ENCODE measurements at places on chromosomes 1 and 21. TPM values are rescaled to one million over a fixed set of nuclear protein-coding genes. Genes with fewer than 3 reads are reported as not detected.

The AMY2A gene
- total RNA-seq: not detected

The DIO1 gene
- not detected for total RNA-seq

GRCh38 chr1:172421974-172422604 is 1.6 kb downstream of the C1orf105 start:
- no peak for DNase-seq
- no peak overlapping the region for H3K27ac ChIP-seq
- H3K4me1 ChIP-seq: peaks cover 11% of the 10 kb centered on the region
- H3K27me3 ChIP-seq: no peaks in the 10 kb centered on the region

DNA sequence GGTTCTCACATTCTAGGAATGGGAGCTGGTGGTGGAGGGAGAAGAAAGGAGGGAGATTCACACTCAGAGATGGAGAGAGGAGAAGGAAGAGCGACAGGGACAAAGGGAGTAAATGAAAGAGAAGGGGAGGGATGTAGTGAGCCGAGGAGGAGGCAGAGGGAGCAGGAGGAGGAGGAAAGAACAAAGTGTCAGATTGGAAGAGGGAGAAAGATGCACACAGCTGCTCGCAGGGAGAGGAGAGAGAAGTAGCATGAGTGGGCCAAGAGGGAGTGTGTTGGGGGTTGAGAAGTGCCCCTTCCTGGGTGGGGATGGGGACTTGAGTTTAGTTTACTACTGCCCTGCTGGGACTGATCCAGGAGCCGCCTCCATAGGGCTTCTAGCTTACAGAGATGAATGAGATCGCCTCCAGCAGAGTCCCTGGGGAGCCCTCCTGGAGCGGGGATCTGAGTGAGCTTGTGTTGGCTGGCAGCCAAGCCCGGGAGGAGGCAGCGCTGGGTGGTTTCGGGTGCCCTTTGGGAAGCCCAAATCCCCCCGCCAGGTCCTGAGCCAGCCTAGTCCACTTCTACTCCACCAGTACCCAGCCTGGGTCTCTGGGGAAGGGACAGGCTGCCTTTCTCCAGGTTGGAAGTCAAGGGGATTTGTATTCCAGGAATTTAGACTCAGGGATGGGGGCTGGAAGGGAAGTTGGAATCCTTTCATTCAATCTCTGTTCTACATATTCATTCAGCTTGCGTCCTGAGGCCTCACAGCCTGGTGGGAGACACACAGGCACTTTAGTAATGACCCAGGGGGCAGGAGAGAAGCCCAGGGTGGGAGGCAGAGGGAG is 20.9 kb downstream of the PTPRU start:
- no peak overlapping the region for H3K27ac ChIP-seq
- H3K4me1 ChIP-seq: peaks cover 7% of the 10 kb centered on the region
- H3K36me3 ChIP-seq: no peaks in the 10 kb centered on the region
- DNase-seq: no peak
- peaks cover 28% of the 10 kb centered on the region for H3K27me3 ChIP-seq

DNA sequence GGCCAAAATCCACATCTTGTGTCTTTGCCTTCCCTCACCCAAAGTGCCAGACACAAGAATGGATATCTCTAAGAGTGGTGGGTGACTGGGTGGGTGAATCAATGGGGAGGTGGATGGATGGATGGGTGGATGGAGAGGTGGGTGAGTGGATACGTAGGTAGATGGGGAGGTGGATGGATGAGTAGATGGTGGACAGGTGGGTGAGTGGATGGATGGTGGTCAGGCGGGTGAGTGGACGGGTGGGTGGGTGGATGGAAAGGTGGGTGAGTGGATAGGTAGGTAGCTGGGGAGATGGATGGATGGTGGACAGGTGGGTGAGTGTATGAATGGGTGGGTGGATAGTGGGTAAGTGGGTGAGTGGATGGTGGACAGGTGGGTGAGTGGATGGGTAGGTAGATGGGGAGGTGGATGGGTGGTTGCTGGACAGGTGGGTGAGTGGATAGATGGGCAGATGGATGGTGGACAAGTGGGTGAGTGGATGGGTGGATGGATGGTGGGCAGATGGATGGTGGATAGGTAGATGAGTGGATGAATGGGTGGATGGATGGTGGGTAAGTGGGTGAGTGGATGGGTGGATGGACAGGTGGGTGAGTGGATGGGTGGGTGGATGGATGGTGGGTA is 34.2 kb downstream of the SLC19A1 start:
- no peak overlapping the region for H3K27ac ChIP-seq
- H3K4me3 ChIP-seq: no peak overlapping the region
- no peak for DNase-seq
- H3K4me1 ChIP-seq: no peaks in the 10 kb centered on the region
- no peaks in the 10 kb centered on the region for H3K36me3 ChIP-seq

DNA sequence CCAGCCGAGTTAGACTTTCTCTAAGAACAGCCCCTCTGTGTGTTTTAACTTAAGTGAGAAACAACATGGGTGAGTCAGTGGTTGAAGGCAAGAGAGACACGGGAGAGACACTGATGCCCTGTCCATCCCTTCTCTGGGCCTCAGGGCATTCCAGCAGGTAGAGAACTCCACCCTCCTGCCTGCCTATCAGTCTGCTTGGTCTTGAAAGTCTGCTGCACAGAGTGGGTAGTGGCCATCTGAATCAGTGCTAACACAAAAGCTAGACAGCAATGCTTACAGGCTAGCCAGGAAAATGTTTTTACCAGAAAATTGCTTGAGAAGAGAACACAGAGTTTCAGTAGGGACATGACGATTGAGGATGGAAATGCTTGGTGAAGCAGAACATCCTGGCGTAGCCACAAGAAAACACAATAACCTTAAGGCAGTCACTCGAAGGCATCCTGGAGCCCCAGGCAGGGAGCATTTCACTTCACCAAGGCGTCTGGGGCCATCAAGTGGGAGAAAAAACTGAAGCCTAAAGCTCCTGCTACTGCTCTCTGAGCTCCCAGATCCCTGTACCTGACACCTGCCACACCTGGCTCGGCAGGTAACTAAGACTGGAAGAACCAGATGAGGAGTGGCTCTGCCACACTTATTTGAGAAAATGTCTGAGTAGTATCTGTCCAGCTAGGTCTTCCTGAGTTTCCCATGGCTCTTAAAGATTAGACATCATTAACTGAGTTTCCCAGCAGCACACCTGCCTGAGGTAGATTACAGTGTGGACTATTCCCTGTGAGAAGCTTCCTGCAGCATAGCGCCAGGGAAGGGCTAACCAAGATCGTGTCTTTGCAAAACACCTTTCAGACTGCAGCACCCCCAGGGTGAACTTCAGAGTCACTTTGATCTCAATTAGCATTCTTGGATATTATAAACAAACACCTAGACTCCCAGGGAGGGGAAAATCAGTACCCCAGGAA is 18.1 kb upstream of the LBR start:
- DNase-seq: peak; percentile 27
- H3K27ac ChIP-seq: peak overlapping the region; percentile 96
- H3K4me1 ChIP-seq: peaks cover 65% of the 10 kb centered on the region
- no peaks in the 10 kb centered on the region for H3K27me3 ChIP-seq

DNA sequence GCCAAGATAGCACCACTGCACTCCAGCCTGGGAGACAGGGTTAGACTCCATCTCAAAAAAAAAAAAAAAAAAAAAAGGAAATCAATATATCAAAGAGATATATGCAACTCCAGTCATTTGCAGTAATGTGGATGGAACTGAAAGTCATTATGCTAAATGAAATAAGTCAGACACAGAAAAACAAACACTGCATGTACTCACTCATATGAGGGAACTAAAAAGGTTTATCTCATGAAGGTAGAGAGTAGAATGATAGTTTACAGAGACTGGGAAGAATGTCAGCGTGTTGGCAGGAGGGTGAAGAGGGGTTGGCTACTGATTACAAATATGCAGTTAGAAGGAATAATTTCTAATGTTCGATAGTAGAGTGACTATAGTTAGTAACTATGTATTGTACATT is 13.2 kb downstream of the HSD11B1 start:
- peak overlapping the region; percentile 55 for H3K27ac ChIP-seq

- H3K4me1 ChIP-seq: peaks cover 12% of the 10 kb centered on the region
- peak; percentile 78 for DNase-seq
- peaks cover 17% of the 10 kb centered on the region for H3K27me3 ChIP-seq
These were observed 927 bp downstream of the WNT9A start for GRCh38 chr1:227946624-227947385.

DNA sequence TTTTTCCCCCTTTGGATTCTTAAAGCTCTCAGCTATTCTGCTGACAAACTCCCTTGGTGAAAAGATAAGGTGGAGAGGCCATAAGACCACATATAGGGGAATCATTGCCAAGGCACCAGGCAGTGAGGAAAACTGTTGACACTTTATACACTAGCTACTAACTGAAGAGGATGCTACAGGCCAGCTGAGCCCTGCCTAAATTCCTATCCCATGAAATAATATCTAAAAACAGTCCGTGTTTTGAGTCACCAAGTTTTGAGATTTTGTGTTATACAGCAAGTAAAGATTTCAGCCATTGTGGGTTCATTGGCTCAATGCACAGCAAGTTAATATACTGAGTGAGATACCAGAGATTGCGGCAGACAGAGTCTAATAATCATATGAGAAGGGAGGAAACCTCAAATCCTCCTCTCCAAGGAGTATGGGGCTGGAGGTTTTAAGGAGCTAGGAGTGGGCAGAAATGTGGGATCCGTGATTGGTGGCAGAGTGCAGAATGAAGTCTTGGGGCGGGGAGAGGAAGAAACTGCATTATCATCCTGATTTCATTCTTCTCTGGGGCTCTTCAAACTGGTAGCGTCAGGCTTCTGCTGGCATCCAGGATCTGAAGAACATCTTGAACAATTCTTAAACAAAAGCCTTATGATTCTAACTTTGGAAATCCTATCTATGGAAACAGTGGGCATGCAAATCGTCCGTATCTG is 9.2 kb downstream of the CLDN8 start:
- no peak overlapping the region for H3K27ac ChIP-seq
- H3K36me3 ChIP-seq: no peaks in the 10 kb centered on the region
- no peak for DNase-seq
- no peaks in the 10 kb centered on the region for H3K4me1 ChIP-seq
- H3K27me3 ChIP-seq: no peaks in the 10 kb centered on the region

- no peaks in the 10 kb centered on the region for H3K27me3 ChIP-seq
- H3K4me3 ChIP-seq: no peak overlapping the region
- H3K27ac ChIP-seq: peak overlapping the region; percentile 84
- DNase-seq: peak; percentile 64
These were observed 141.7 kb downstream of the GALNT2 start for GRCh38 chr1:230208619-230209261.

DNA sequence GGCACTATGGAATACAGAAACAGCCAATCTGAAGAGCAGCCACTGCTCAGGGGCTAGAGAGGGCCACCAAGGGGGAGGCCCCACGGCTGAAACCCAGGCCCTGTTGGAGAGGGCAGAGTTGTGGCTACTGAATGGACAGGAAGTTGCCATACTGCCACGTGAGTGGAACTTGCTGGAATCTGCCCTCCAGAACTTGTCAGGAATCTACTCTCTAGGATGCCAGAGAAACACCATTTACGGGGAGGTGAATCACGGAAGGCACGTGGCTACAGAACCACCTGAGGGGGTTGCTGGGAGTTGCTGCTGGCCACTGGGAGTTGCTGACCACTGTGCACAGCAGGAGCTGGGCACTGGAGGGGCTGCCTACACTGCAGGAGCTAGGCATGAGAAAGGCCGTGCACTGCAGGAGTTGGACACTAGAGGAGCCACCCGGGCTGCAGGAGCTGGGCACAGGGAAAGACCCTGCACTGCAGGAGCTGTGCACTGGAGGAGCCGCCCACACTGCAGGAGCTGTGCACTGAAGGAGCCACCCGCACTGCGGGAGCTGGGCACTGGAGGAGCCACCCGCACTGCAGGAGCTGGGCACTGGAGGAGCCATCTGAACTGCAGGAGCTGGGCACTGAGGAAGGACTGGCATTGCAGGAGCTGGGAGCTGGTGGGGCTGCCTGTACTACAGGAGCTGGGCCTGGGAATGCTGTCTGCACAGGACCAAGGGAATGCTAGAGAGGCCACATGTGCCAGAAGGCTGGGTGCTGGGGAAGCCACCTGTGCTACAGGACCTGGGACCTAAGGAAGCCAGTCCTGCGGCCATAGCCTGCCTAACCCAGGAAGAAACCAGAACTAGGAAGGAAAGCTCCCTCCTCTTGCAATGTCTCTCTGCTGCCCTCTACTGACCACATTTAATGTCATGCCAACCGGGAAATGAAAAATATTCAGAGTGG is 343.4 kb downstream of the MATN1 start:
- H3K27me3 ChIP-seq: peaks cover 6% of the 10 kb centered on the region
- H3K36me3 ChIP-seq: no peaks in the 10 kb centered on the region
